ENCODE measurements at places on chromosomes 16 and 17.
A peak's percentile ranks its signal among the peaks of the same experiment; 100 is the strongest.

- DNase-seq: no peak
These were observed 99.0 kb downstream of the CCDC182 start for GRCh38 chr17:57645950-57646665.

DNA sequence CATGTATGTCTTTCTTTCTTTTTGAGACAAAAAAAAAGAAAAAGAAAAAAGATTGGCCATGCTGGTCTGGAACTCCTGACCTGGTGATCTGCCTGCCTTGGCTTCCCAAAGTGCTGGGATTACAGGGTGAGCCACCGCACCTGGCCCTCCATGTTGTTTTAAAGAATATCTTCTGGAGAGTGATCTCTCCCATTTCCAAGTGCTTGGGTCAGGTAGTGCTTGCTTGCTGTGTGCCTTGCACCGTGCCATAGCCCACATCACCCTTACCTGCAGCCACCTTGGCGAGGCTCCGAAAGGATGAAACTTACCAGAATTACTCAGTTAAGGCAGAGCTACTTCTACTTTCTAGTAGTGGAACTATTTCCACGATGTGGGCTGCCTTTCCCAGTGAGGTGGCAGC, 19.0 kb upstream of the KDM6B start:
- DNase-seq: no peak

DNA sequence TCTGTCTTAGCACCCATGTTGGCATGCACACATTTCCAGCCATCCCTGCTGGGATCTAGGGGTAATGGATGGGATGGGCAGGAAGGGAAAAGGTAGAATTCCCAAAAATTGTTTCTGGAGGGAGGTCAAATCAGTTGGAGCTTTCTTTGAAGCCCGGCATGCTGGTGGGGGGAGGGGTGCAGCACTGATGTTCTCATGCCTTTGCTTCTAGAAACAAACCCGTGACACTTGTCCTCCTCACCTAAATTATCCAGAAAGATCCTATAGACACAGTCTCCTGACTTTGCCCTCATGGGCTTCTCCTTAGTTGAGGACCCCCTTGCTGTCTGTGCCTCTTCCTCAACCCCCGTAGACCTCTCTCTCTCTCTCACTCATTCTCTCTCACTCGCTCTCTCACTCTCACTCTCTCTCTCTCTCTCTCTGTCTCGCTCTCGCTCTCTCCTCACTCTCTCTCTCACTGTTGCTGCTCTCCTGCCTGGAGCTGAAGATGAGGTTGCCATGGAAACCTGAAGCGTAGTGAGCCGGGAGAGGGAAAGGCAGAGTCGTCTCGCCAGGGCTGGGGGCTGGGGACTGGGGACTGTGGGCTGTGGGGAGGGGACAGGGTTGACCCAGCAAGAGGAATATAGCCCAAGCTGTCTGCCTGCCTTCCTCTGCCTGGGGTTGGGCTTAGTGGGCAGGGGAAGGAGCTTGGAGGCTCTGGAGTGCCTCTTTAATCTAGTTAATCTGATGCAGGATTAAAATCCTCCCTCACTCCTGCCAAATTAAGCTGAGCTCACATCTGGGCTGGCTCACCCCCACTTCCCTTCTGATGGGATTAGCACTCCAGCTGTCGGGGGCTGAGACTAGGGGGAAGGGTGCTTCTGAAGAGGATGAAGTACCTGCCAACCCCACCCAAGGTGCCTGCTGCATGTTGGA, 16.1 kb downstream of the LASP1 start:
- no peak for DNase-seq

DNA sequence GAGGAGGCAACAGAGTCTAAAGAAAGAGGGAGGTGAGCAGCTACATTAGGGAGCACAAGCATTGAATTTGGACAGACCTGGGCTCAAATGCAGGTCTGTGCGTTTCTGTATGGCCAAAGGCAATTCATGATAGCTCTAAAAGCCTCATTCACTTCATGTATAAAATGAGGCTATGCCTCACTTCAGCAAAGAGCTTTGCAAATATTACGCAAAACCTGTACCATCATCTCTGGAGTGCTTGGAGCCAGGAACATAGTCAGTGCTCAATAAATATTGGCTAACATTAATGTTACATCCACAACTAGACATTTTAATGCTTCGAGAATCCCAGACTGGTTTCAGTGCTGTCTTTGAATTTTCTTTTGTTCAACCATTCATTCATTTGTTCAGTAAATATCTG, 254.7 kb upstream of the CDH11 start:
- DNase-seq: no peak

- no peak for DNase-seq
These were observed 770 bp upstream of the MYH3 start for GRCh38 chr17:10657879-10658278.

- no peak for DNase-seq
These were observed 41.5 kb upstream of the YPEL2 start for GRCh38 chr17:59289981-59290301.

DNA sequence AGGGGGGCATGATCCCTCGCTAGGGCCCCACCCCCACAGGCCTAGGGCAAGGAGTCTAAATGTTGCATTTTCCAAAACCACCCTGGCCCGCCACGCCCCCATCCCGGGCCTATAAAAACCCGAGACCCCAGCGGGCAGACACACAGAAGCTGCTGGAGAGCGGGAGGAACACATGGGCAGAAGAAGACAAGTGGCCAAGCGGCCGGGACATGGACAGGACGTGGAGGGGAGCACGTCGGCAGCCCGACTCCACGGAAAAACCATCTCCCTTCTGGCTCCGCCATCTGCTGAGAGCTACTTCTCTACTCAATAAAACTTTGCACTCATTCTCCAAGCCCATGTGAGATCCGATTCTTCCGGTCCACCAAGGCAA, 34.1 kb upstream of the ENPP7 start:
- DNase-seq: no peak

DNA sequence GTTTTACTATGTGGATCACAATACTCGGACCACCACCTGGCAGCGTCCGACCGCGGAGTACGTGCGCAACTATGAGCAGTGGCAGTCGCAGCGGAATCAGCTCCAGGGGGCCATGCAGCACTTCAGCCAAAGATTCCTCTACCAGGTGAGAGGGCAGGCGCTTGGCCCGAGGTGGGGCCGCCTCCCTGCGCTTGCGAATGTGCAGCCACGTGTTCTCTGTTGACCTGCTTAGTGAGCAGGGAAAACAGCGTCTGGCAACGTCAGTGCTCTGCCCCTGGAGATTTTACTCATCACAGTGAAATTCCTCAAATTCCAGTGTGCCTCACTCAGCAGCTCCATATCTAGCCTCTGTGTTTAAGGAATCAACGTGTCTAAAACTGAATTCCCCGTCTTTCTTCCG, 33.4 kb upstream of the CLEC18A start:
- DNase-seq: peak; percentile 67

- no peak for DNase-seq
These were observed 1.0 kb upstream of the ETV4 start for GRCh38 chr17:43547189-43547550.

GRCh38 chr17:50905460-50905803, 39.3 kb upstream of the TOB1 start:
- no peak for DNase-seq

DNA sequence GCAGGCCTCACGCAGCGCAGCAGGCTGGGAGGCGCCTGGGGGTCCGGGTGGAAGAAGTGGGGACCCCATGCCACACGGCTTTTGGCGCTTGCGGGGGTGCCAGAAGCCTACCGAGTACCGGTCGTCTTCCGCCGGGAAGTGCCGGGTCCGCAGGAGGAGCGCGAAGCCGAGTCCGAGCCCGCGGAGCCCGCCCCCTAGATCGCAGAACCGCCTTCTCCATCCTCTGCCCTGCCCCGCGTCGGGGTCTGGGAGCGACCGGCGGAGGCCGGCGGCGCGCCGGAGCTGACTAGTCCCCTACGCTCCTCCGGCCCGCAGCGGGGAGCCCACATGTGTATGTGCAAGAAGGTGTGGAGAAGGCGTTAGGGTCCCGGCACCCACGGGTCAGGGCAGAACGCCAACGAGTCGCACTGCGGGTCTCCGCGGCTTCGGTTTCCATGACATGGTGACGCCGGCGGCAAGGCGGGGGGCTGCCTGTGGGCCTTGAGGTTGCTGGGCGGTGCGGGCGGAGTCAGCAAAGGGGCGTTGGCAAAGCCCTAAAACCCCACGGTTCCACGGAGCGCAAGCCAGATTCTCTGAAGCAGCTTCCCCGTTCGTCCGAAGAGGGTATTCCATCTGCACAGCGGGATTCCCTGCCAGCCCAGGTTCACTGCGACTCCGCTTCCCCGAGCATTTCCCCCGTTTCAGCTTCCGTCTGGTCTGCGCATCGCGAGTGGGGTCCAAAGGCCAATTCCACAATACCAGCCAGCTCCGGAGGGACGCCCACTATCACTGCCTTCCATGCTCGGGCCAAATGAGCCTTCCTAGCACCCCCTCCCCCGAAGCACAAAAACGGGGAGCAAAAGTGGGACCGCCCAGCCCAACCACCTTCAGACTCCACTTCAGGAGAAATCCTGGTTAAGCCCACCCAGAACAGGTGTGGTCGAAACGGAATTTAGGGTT, 2.3 kb upstream of the LHX1 start:
- no peak for DNase-seq

GRCh38 chr17:36118477-36119353, 15.1 kb downstream of the CCL4 start:
- no peak for DNase-seq

DNA sequence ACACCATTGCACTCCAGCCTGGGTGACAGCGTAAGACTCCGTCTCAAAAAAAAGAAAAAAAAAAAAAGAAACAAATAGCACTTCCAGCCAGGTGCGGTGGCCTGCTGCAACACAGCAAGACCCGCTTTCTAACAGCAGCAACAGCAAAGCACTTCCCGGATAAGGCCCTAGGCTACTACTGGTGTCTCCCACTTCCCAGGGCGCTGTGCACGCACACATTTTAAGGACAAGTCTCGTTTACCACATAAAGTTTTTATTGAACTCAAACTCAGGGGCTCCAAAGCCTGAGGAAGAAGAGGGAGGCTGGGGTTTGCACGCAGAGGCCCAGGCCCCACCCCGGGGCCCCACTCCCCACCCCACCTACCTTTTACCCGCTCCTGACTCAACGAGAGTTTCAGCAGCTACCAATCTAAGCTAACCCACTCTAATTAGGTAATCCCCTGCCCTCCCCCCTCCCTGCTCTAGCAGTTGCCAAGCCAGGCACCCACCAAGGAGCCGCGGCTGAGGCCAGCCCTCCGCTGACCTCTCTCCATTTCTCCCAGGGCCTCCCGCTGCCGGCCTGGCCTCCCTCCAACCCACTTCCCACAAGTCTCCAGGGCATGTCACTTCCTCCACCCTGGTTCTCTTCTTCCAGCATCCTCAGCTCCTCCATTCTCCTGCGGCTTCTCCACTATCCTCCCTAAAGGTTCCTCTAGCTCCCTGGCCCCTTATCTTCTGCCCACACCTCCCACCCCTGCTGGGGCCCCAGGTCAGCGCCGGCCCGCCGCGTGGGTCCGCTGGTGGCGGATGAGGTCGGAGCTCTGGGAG, 2.4 kb downstream of the ZNF768 start:
- DNase-seq: no peak

DNA sequence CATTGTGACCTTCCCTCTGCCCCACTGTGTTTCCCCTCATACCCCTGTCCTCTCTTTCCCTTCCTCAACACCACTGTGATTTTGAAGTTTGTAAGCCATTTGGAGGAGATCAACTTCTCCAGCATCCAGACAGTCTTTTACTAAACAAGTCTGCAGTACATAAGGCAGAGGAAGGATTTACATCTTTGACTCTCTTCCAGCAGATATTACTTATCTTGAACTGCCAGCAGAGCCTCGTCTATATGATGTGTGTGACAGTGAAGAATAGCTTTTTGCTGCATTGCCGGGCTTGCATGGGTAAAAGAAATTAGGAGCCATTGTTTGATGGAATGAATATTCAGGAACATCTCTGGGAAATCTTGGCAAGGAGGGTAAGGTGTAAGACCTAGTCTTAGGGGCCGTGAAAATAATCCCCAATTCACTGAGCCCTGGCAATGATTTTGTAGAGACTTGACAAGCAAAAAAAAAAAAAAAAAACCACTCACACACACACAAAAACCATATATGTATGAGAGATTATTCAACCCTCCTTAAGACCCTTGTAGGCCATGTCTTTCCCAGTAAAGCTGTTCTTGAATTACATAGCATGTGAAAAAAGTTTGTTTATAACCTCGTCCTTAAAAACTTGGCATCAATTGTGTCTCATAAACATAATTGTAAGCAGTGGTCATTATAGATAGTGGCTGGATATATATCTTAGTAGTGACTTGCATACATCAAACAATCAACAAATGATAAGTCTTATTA, 903.9 kb downstream of the CDH11 start:
- no peak for DNase-seq

DNA sequence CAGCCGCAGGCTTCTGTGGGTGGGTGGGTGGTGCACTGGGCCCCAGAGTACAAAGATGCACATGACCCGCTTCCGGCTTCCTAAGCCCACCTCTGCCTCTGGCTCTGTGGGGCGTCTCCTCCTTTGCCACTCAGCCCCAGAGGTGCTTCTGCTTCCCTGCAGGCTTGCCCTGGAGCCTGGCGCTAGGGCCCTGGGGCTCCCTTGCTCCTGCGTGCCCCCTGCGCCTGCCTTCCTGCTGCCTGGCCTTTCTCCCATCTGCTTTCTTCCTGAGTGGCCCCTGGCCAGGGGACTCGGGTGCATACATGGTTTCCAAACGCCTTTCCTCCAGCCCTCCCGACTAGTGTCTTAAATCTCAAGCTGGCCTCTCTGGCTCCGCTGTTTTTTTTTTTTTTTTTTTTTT, 3.4 kb downstream of the WWOX start:
- no peak for DNase-seq

GRCh38 chr17:17900615-17901520, 64.1 kb upstream of the SREBF1 start:
- DNase-seq: peak; percentile 98

DNA sequence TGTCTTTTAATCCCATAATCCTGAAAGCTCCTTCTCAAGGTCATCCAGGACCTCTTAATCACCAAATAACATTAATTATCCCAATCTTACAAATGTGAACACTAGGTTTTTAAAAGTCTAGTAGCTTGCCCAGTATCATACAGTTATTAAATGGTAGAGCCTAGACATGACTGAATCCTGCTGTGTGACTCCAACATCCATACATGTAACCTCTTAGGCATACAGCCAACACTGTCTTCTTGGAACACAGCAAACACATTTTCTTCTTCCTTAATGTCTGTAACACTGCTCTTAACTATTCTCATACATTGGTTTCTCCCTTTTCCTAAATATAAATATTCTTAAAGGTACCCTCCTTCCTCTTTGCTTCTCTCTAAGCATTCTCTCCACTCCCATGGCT, 13.7 kb downstream of the BRIP1 start:
- DNase-seq: no peak

DNA sequence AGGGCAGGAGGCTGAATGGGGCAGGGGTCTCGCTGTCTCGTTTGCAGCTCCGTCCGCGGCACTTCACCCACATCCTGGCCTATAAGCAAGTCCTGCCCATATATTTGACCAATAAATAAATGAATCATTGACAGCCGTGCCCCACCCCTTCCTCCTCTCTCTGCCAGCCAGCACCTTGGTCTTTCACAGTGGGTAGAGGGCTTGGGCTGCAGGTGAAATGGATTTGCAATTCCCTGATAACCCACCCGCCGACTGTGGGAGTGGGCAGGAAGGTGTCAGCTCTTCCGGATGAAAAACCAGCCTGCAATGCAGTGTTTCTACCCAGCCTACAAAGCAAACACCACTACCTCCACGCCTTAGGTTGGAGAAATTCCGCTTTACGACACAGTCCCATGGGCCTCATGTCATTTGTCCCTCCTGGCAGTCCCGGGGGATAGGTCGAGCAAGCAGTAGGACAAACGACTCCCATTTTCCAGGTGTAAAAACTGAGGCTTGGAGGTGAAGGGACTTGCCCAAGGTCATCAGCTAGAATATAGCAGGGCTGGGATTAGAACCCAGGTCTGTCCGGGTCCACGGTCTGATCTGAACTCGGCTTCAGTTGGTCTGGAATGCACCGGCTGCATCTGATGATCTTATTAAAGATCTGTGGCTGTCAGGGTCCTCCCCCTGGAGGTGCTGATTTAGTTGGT, 79.0 kb downstream of the ABCC1 start:
- no peak for DNase-seq

- DNase-seq: no peak
These were observed 33.1 kb downstream of the PMP22 start for GRCh38 chr17:15231851-15232516.

Measured in H4 (cell line).